ENCODE measurements at places on chromosomes 16 and 17.

- H3K27me3 ChIP-seq: no peaks in the 10 kb centered on the region
- H3K27ac ChIP-seq: no peak overlapping the region
- no peak for DNase-seq
- H3K36me3 ChIP-seq: peaks cover 28% of the 10 kb centered on the region
- no peaks in the 10 kb centered on the region for H3K4me1 ChIP-seq
Measured at GRCh38 chr17:54937018-54937417, 31.4 kb downstream of the COX11 start.

GRCh38 chr17:78241277-78242023 is 10.0 kb downstream of the TMEM235 start:
- DNase-seq: no peak
- H3K36me3 ChIP-seq: no peaks in the 10 kb centered on the region
- no peaks in the 10 kb centered on the region for H3K27me3 ChIP-seq
- H3K4me3 ChIP-seq: no peak overlapping the region

DNA sequence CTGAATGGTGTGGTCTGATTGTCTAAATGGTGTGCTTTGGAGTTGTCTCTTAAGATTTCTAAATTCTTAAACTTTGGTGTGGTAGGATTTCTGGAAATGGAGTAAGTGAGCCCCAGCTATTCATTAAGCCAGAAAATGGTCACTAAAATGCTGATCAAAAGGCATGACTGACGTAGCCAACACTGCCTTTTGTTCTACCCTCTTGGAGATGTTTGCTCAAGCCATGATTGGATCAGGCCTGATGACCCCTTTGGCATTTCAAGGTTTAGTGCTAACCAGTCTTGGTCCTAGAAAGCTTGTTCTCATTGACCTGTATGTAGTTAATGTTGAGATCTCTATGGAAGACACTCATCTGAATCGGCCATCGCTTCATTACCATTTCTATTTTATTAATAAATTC is 68.0 kb downstream of the KNOP1 start:
- H3K4me3 ChIP-seq: no peak overlapping the region
- peaks cover 34% of the 10 kb centered on the region for H3K36me3 ChIP-seq

GRCh38 chr16:66590322-66590721 is 11.1 kb downstream of the CMTM2 start:
- H3K36me3 ChIP-seq: no peaks in the 10 kb centered on the region
- no peak for DNase-seq
- no peak overlapping the region for H3K27ac ChIP-seq
- H3K27me3 ChIP-seq: no peaks in the 10 kb centered on the region
- peaks cover 6% of the 10 kb centered on the region for H3K4me1 ChIP-seq

GRCh38 chr16:8730335-8730915 is 56.0 kb downstream of the ABAT start:
- no peaks in the 10 kb centered on the region for H3K27me3 ChIP-seq
- H3K4me3 ChIP-seq: no peak overlapping the region
- H3K36me3 ChIP-seq: peaks cover 5% of the 10 kb centered on the region
- no peak overlapping the region for H3K27ac ChIP-seq

DNA sequence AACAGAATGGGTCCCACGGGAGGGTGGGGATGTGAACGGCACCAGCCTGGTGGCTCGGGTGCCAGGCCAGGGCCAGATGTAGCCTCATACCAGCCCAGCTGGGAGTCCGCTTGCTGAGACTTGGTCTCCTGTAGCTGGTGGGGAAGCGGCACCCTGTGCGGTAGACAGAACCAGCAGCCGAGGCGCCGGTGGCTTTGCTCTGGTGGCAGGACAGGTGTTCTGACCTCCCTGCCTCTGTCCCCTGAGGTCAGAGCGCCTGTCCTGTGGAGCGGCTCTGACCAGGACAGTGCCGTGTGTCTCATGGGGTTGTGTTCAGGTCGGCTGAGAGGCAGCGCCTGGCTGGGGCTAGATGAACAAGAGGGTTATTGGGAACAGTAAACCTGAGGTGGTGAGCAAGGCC is 20.1 kb downstream of the RAB40C start:
- no peaks in the 10 kb centered on the region for H3K27me3 ChIP-seq
- H3K4me1 ChIP-seq: peaks cover 2% of the 10 kb centered on the region
- H3K27ac ChIP-seq: no peak overlapping the region
- no peak for DNase-seq

GRCh38 chr16:30041841-30042240 is 10.8 kb upstream of the TLCD3B start:
- no peak overlapping the region for H3K4me3 ChIP-seq
- DNase-seq: no peak
- H3K27me3 ChIP-seq: peaks cover 19% of the 10 kb centered on the region
- no peaks in the 10 kb centered on the region for H3K4me1 ChIP-seq
- no peak overlapping the region for H3K27ac ChIP-seq

Data from mesothelial cell of epicardium (in vitro differentiated cells).